ENCODE measurements at places on chromosomes 1 and 21. TPM values are rescaled to one million over a fixed set of nuclear protein-coding genes. Genes with fewer than 3 reads are reported as not detected.

- H3K36me3 ChIP-seq: no peaks in the 10 kb centered on the region
- H3K4me3 ChIP-seq: no peak overlapping the region
- H3K27me3 ChIP-seq: no peaks in the 10 kb centered on the region
- no peak overlapping the region for H3K27ac ChIP-seq
- peaks cover 13% of the 10 kb centered on the region for H3K4me1 ChIP-seq
Measured at GRCh38 chr1:222243902-222244301, 304.0 kb downstream of the HHIPL2 start.

Gene IVL
- not detected for total RNA-seq

Gene TIE1
- 1.2 TPM for total RNA-seq

DNA sequence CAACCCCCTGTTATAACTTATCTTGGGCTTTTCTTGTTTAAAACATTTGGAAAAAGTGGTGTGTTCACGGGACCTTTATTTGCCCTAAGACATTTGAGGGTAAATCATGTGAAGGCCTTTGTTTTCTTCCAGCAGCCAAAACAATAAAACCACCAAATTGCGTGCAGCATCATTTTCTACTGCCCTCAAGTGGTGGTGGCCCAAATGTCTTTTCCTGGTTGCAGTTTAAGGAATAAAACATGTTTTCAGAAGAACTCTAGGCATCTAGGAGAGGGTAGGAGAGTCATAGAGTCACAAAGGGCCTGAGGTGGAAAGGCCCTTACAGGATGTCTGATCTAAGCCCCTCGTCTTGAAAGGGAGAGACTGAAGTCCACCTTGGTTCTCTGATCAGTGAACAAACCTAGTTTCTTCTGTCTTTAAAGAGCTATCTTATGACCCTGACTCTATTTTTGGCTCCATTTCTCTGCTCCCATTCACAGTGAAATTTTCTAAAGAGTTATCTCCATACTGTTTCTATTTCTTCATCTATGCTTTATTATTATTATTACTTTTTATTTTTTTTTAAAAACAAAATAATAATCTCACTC is 16.0 kb upstream of the EPS15 start:
- no peaks in the 10 kb centered on the region for H3K4me1 ChIP-seq
- DNase-seq: peak; percentile 54
- H3K27me3 ChIP-seq: no peaks in the 10 kb centered on the region
- no peak overlapping the region for H3K27ac ChIP-seq
- no peaks in the 10 kb centered on the region for H3K36me3 ChIP-seq

Gene ENTREP3
- total RNA-seq: 41.0 TPM

Gene KRTAP11-1
- total RNA-seq: not detected

Gene ZNF692
- total RNA-seq: 40.1 TPM

GRCh38 chr1:45953934-45954847 is 150.8 kb downstream of the MAST2 start:
- H3K4me1 ChIP-seq: peaks cover 6% of the 10 kb centered on the region
- H3K4me3 ChIP-seq: peak overlapping the region; percentile 64
- H3K27ac ChIP-seq: no peak overlapping the region

DNA sequence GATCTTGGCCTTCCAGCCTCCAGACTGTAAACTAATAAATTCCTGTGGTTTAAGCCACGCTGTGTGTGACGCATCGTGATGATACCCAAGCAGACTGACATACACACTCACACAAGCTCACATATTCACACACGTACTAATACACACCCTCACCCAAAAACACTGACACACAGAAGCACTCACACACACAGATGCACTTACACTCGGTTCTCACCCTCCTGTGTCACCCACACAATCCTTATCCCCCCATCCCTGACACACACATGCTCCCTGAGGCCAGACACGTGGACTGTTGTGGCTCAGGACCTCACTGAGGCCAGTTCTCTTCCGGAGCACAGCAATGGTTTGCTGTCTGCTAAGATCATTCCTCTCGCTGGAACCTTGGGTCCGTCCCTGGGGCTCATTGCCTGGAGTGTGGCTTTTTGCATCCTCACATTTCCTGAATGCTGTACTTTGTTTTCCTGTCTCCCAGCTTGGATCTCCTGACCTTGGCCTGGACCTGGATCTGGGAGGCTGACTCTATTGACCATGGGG is 76.9 kb upstream of the LYST start:
- no peak overlapping the region for H3K4me3 ChIP-seq
- H3K27ac ChIP-seq: no peak overlapping the region
- no peaks in the 10 kb centered on the region for H3K27me3 ChIP-seq
- no peak for DNase-seq
- no peaks in the 10 kb centered on the region for H3K4me1 ChIP-seq

DNA sequence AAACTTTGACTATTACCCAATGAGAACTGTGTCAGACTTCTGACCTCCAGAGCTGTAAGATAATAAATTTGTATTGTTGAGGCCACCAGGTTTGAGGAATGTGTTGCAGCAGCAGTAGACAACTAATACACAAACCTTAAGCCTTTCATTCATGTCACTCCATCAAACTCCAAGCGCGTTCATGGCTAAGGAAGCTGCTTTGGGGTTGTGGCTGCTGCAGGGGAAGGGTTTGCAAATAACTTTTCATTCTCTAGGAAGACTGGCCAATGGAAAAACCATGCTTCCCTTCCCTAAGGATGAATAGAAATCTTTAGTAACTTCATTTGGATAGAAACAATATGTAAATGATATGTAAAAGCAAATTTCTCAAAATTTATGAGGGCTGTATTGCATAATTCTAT is 170.4 kb downstream of the RHOU start:
- no peaks in the 10 kb centered on the region for H3K4me1 ChIP-seq
- H3K4me3 ChIP-seq: no peak overlapping the region
- no peaks in the 10 kb centered on the region for H3K36me3 ChIP-seq
- H3K27ac ChIP-seq: no peak overlapping the region
- DNase-seq: no peak

Gene IL10
- total RNA-seq: not detected

Gene NBPF26
- 9.9 TPM for total RNA-seq

Gene AQP10
- total RNA-seq: not detected

DNA sequence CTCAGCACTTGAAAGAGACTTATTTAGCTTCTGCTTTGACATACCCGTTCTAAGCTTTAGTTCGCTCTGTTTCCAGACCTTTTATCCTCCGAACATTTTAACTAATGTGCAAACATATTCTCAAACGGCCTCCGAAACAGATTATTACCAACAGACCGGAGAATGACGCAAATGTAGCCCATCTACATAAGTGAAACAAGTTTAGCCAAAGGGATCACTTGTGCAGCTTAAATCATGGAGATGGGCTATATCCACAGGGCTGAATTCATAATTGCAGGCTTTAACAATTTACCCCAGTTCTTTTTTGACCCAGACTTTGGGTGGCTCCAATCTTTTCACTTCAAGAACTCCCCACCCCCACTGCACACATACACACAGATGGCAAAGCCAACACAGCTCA is 119.7 kb downstream of the KCNH1 start:
- no peak overlapping the region for H3K27ac ChIP-seq
- no peaks in the 10 kb centered on the region for H3K27me3 ChIP-seq
- no peak for DNase-seq
- H3K4me1 ChIP-seq: no peaks in the 10 kb centered on the region
- no peaks in the 10 kb centered on the region for H3K36me3 ChIP-seq

Gene PSMB4
- 429 TPM for total RNA-seq

GRCh38 chr21:34320011-34320410 is 43.8 kb upstream of the KCNE2 start:
- H3K27me3 ChIP-seq: no peaks in the 10 kb centered on the region
- H3K4me3 ChIP-seq: no peak overlapping the region
- DNase-seq: no peak
- H3K36me3 ChIP-seq: no peaks in the 10 kb centered on the region

DNA sequence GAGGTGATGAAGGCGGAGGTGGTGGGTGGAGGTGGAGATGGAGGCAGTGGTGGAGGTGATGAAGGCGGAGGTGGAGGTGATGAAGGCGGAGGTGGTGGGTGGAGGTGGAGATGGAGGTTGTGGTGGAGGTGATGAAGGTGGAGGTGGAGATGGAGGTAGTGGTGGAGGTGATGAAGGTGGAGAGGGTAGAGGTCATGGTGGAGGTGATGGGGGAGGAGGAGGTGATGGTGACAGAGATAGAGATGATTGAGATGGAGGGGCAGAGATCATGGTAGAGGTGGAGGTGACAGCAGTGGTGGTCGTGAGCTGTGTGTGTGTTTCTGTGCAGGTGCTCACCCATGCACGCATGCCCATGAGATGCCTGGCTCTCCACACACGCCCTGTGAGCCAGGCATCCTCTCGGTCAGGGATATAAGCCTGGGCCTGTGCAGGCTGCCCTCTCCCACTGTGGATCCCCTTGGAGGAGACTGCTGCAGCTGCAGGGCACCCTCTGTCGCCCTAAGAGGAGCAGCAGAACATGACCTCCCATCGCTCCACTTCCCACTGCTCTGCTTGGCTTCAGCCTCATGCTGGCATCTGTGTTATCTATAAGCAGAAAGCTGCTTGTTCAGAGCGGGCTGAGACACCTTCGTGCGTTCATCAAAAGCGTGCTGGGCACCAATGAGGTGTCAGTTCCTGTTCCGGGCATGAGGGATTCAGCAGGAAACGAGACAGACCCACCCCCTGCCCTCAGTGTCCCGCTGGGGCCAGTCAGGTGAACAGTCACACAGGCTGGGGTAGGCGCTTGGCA is 20.5 kb upstream of the NPHP4 start:
- H3K4me3 ChIP-seq: no peak overlapping the region
- 0 out of 3 replicates have a peak, but pooled peaks cover 1% of the 10 kb centered on the region for H3K36me3 ChIP-seq
- H3K27me3 ChIP-seq: no peaks in the 10 kb centered on the region
- DNase-seq: no peak

DNA sequence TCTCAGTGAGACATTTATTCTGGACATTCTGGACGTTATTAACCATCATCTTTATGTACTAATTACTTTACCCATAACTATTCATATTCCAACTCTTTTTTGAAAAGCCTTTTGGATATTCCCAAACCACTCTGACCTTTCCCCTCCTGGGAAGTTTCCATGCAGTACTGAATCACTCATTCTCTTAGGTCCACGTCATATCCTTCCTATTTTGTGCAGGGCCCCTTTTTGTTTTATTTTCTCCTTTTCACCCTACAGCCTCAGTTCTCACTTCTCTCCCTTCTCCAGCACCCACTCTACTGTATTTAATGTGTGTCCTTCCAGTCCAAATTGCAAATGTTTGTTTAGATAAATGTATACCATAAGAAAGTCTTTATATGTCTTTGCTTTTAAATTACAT is 16.4 kb upstream of the ATP1A1 start:
- no peak overlapping the region for H3K4me3 ChIP-seq
- H3K27me3 ChIP-seq: no peaks in the 10 kb centered on the region
- H3K27ac ChIP-seq: no peak overlapping the region

GRCh38 chr21:36075171-36075570 is 5.3 kb downstream of the CBR1 start:
- no peaks in the 10 kb centered on the region for H3K27me3 ChIP-seq
- peaks cover 5% of the 10 kb centered on the region for H3K4me1 ChIP-seq
- peaks cover 9% of the 10 kb centered on the region for H3K36me3 ChIP-seq
- no peak overlapping the region for H3K27ac ChIP-seq

DNA sequence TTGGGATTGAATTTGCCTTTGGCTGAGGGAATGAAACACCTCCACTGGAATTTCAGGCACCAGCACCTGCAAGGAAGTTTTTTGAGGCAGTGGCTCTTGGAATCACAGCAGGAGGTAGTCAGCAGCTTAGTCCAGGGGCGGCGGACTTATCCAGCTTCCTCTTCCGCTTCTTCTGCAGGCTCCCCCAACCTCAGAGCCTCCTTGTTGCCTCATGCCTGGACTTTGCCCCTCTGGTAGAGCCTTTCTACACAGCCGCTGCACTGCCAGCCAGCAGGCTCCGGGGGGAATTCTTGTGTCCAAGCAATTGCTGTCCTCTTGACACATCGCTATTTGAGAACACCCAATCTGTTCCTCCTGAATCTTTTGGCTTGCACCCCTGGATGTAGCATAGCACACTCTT is 4.4 kb upstream of the RHEX start:
- no peak overlapping the region for H3K27ac ChIP-seq
- DNase-seq: no peak
- 0 out of 2 replicates have a peak, but pooled peaks cover 2% of the 10 kb centered on the region for H3K4me1 ChIP-seq

DNA sequence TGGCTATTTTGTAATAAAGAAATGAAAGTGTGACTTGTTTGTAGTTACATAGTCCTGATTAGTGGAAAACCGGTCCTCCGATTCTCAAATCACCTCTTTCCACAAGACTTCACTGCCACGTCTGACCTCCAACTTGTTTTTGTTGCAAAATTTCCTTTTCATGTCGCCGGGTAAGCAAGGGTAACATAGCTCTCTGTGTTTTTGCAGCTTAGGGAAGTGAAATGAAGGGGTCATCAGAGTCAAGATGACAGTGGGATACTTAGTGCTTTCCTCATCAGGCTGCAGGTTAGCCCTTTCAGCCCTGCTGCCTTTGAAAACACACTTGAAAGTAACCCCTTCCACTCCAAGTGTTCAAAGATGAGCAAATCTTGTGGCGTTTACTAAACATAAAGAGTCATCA is 217.9 kb downstream of the USP25 start:
- H3K27ac ChIP-seq: no peak overlapping the region
- H3K27me3 ChIP-seq: no peaks in the 10 kb centered on the region
- H3K36me3 ChIP-seq: no peaks in the 10 kb centered on the region
- no peak overlapping the region for H3K4me3 ChIP-seq
- no peaks in the 10 kb centered on the region for H3K4me1 ChIP-seq
- DNase-seq: no peak

DNA sequence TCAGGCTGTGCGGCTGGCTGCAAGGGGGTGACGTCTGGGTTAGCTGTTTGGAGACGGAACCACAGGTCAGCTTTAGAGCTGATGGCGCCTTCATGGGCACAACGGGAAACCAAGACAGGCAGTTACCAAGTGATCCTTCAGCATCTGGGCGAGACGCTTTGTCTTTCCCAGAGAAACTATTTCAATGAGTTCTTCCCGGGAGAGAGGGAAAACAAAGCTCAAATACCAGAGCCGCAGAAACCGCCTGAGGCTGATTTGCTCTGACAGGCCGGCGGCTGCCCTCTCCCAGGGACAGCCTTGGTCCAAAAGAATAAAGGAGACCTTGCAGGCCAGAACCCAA is 76.5 kb downstream of the CD58 start:
- DNase-seq: peak; percentile 55
- H3K36me3 ChIP-seq: no peaks in the 10 kb centered on the region
- H3K27ac ChIP-seq: no peak overlapping the region
- H3K4me3 ChIP-seq: no peak overlapping the region
- no peaks in the 10 kb centered on the region for H3K4me1 ChIP-seq

Gene SERPINC1
- total RNA-seq: not detected

Gene SPOCD1
- total RNA-seq: 2.7 TPM
